ENCODE measurements at places on chromosomes 6 and 20.

DNA sequence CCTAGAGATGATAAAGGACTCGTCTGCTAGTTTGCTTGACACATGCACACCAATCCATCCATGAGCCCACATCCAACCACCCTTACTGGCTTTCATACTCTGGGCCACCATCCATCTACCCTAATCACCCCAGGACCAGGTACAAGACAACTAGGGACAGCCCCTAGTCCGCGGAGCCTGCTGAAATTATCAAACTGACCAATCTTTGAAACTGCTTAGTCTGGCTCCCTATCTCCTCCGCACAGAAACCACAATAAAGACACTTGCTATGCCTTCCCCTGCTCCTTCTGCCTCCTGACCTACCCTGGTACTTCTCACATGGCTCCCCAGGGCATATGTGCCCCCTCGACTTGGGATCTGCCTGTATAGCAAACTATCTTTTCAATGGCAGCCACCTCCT is 33.1 kb downstream of the PXDC1 start:
- DNase-seq = no peak

DNA sequence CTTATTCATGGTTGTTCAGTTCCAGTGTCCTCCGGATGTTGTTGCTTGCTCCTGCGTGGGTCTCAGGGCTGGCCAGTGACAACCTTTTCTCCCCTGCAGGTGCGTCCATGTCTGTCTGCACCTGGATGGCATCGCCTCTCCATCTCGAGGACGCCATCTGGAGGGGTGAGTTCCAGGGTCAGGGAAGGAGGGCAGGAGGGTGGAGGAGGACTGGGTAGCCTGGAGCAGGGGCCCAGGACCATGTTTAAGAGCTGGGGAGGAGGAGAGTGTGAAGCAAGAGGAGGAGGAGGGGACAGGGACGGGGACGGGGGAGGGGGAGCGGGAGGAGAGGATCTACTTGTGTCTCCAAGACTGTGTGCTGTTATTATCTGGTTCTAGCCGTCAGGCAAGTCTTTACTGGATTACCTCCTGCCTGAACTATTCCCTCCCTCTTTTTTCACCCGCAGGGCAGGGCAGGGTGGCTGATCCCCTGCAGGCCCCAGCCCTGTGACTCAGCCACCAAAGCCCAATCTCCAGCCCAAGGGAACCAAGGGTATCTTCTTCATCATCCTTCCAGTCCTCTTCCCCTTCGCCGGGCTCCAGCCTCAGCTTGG is 32.2 kb upstream of the TULP1 start:
- DNase-seq = peak; percentile 93

GRCh38 chr6:53410508-53411258 is 61.9 kb upstream of the ELOVL5 start:
- no peak for DNase-seq

DNA sequence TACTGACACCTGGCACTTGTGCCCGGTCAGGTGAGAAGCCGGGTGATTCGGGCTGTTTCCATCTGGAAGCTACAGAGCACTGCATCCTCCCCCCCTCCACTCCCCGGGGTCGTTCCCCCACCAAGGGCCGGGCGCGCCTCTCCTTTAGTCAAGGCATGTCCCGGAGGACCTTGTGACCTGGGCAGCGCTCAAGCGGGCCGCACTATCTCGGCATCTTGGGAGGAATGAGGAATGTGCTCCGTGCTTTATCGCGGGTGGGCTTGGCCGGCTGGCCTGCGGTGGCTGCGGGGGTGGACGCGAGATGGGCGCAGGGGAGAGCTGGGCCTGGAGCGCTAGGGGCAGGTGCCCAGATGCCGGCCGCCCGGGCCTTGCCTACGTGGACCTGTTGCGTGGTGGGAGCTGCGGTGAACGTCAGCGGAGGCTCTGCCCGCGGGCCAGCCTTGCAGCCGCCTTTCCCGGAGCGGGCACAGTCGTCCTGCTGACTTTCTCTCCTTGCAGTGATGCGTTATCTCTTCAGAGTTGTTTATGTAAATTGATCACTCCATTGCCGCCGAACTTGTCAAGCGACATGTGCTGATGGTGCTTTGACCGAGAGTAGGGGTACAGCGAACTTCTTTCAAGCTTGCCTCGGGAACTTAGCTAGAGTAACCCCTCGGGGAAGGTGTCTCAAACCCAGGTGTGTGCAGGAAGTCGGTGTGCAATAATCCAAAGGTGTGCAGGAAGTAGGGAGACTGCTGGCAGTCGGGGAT is 1.1 kb downstream of the LRRC1 start:
- peak; percentile 81 for DNase-seq

All from islet precursor cell (in vitro differentiated cells).